ENCODE measurements at places on chromosomes 5 and 9. TPM values are rescaled to one million over a fixed set of nuclear protein-coding genes. Genes with fewer than 3 reads are reported as not detected.

DNA sequence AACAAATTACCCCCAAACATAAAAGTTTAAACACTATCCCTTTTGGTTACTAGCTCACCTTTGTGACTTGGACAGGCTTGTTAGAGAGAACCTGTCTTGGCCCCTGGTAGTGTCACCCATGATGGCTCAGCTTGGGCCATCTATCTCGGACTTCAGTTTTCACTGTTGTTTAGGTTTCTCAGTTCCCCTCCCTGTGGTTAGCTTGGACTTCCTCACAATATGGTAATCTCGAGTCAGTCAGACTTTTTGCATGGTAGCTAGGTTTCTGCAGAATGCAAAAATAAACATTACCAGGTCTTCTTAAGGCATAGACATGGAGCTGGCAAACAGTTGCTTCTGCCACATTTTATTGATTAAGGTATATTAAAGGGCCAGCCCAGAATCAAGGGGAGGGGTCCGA is 324.3 kb upstream of the RORB start:
- no peak for DNase-seq

The SLC1A1 gene
- total RNA-seq: 39.5 TPM

DNA sequence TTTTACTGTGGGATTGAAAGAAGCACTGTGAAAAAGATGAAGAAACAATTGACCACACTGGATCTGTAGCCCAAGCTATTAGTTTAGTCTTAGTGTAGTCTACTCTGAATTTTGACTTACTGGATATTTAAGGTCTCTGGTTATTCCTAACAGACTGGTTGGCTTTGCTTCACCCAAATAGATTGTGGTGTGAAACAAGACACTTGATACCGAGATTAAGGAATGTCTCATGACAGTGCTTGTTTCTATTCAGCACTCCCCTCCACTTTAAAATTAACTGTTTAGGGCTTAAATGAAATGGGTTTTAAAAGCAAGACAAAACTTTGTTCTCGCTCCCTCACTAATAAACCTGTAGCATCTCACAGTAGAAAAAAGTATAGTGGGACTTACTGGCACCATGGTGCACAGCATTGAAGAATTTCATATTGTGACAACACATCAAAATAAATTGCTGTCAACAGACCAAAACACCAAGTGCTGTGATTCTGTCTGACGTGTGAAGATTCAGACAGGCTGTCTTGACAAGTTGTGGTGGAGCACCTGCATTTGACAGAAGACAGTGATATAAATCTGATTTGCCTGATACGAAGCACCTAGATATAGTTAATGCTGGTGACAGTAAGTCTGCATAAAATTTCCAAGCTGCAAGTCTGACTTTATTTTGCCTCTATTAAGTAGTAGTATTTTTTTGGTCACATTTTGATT is 73.1 kb downstream of the PBX3 start:
- no peak for DNase-seq

- DNase-seq: no peak
These were observed 10.1 kb downstream of the EEIG1 start for GRCh38 chr9:127970401-127971313.

GRCh38 chr9:113623851-113624485 is 160.4 kb downstream of the RGS3 start:
- DNase-seq: no peak

- peak; percentile 25 for DNase-seq
These were observed 21.0 kb downstream of the OSTF1 start for GRCh38 chr9:75109210-75109839.

- peak; percentile 73 for DNase-seq
These were observed 3.9 kb upstream of the GNAQ start for GRCh38 chr9:78035383-78035993.

- DNase-seq: no peak
These were observed 48.9 kb downstream of the RASEF start for GRCh38 chr9:83013867-83014605.

The TMOD1 gene
- total RNA-seq: 1.6 TPM

GRCh38 chr9:99257723-99258389 is 35.8 kb downstream of the SEC61B start:
- no peak for DNase-seq

The UBLCP1 gene
- 22.2 TPM for total RNA-seq

GRCh38 chr5:14914623-14915260 is 43.2 kb upstream of the ANKH start:
- DNase-seq: no peak

DNA sequence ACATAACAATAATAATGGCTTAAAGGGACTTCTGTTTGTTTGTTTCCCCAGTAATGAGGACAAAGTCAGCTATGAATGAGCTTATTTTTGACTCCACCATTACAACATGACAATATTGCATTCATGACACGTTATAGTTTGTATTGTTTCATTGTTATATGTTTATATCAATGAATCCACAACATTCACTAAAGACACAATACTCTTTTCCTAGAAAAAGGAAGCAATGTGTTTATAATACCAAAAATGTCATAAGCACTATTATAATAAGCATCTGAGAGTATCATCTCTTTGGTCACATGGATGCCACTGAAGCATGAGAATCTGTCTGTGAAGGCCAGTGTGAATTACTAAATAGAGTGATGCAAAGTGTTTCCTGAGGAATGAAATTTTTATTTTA is 1026.9 kb upstream of the C9orf72 start:
- DNase-seq: no peak

The SLIT3 gene
- total RNA-seq: 3.3 TPM

DNA sequence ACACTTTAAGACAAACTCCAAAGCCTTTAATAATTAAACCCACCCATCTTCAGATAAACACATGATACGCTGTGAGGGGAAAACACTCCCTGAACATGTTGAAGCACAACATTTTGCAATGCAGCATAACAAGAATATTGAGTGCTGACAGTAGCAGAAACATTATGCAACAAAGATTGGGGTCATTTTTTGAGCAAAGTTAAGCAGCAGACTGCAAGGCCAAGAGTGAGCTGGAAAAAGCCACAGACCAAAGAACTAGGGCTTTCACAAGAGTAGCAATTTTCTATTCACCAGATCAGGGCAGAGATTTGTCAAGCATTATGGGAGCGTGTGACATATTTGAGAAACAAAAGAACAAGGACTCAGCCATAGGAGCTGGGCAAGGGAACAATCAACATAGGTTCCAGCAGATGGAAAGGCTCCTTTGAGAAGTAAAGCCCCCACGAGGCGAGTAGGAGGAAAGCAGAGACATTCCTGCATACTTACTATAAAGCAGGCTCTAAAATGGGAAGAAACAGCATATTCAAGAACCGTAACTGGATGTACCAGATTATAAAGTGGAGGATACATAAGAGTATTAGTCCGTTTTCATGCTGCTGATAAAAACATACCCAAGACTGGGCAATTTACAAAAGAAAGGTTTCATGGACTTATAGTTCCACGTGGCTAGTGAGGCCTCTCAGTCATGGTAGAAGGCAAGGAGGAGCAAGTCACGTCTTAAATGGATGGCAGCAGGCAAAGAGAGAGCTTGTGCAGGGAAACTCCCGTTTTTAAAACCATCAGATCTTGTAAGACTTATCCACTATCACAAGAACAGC is 4.8 kb upstream of the TTC23L start:
- peak; percentile 22 for DNase-seq

The TCF7 gene
- 2.0 TPM for total RNA-seq

DNA sequence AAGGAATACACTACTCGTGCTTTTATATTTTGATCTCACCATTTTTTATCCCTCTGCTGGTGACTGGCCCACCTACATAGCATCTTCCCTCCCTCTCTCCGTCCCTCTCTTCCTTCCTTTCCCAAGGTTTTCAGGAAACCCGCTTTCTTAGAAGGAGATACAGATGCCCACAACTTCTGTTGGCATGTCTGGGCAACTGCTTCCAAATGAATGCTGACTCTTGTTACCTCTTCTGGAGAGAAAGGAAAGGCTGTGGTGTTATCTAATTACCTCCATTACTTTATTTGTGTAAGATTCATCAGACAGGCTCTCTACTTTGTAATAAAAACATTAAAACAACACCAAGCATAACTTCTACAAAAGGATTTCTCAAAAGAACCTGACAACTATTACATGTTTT is 20.2 kb downstream of the FANCC start:
- DNase-seq: no peak

The PCAT7 gene
- 1.0 TPM for total RNA-seq

The TNFSF15 gene
- total RNA-seq: 1.3 TPM

The TAF11L6 gene
- total RNA-seq: not detected

The LPAR1 gene
- total RNA-seq: 16.4 TPM
